Stimulated activated CD4-positive, alpha-beta T cell treated with anti-CD3 and anti-CD28 coated beads, Interleukin-15, amount 100 ng/mL, for 48 hours (primary cell): ENCODE measurements at places on chromosomes 6 and 20.

DNA sequence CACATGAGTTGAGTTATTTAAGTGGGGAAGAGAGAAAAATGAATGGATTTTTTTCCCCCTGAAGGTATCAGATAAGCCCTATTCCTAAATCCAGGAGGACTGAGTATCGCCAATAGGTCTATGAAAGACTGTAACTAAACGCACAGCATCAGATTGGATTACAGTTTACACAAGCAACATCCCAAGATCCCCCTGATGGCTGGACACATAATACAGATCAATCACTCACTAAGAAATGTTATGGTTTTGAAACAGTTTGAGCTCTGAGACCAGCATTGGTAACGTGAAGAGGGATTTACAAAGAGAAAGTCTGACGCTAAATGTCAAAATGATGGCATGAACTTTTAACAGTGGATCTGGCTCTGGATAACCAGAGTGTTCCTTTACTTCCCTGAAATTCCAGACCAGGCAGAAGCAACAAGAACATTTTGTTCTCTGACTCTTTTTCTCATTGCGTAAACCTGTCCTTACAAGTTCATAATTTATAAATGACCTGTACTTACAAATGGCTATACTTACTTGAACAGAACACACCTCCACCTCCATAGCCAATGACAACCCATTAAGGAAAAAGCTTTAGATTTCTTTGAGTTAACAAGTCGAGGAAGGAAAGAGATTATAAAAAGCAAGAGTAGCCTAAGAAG is 131.8 kb upstream of the BEND3 start:
- DNase-seq, result no peak

GRCh38 chr20:4152696-4153235 is 137.4 kb upstream of the RNF24 start:
- no peak for DNase-seq

GRCh38 chr6:16564436-16564835 is 196.8 kb downstream of the ATXN1 start:
- DNase-seq, result no peak

DNA sequence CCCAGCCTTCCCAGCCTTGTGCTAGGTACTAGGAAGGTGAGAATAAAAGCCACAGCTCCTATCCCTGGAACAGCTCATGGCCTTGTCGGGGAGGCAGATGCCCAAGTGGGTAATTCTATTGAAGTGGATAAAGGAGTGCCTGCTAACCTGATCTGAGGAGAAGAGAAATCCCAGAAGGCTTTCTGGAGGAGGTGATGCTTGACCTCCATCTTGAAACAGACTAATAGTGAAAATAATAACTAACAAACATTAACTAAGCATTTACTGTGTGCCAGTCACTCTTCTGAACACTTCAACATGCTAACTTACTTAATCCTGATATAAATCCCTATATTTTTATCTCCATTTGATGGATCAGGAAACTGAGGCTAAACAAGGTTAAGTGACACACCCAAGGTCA is 493.2 kb upstream of the CHD6 start:
- no peak for DNase-seq

DNA sequence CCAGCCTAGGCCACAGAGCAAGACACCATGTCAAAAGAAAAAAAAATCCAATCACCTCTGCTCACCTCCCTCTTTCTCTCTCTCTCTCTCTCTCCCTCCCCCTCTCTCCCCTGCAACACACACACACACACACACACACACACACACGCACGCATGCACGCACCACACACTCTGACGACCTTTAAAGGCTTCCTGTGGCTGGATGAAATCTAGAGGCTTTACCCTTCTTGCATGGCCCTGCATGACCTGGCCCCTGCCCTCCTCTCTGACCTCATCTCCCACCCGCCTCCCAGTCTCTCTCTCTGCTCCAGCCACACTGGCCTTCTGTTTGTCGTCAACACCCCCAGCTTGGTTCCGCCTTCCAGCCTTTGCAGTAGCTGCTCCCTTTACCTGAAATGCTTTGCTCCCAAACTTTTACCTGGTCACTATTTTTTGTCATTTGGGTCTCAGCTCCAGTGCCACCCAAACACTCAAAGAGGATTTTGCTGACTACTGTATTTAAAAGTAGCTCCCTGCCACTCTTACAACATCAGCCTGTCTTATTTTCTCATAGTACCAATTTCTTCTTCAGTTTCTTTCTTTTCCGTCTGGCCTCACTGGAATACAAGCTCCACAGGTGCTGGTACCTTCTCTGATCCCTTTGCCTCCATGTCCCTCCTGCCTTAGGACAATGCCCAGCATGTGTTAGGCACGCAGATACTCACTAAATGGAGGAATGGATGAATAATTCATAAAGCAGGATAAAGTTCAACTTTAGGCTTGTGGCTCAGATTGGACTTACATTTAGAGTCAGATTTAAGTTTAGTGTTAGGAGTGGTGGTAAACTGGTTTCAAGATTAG is 4.3 kb upstream of the LTA start:
- DNase-seq, result no peak

DNA sequence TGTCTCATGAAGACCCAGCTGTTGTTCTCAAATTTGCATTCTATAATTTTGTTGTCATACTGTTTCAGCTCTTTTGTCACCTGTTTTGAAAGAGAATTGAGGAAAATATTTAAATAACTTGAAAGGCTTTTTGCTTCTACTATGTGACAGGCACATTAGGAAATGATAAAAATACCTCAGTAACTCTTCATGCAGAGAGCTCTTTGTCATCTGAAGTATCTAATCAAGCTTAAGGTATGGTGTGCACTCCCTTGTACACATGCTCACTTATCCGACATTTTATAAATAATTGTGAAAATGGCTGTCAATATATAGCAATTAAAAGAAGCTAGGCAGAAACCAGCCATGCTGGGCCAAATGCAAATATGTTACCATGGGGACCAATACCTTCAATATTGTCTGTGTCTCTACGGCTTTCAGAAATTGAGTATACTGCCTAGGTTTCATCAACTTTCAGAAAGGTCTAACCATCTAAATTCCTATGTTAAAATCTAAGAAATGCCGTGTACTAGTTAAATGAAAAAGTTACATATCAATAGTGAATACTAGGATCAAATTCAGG is 349.0 kb downstream of the RNGTT start:
- DNase-seq, result no peak

- DNase-seq, result no peak
Observed at GRCh38 chr6:13807696-13808095, 6.7 kb downstream of the MCUR1 start.

DNA sequence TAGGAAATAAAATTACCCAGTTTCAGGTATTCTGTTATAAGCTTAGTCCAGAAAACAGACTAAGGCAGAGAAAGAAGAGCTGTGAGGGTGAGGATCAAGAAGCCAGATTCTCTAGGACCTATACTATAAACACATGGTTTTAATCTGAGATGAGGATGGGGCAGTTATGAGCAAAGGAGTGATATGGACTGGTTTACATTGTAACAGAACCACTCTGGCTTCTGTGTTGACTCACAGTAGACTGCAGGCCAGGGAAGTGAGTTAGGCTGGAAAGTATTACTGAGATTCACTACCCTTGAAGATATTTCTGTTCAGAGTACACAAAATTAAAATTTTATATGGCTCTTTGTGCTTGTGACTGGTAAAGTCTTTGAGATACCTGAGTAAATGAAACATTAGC is 3.2 kb upstream of the RWDD1 start:
- DNase-seq, result no peak

DNA sequence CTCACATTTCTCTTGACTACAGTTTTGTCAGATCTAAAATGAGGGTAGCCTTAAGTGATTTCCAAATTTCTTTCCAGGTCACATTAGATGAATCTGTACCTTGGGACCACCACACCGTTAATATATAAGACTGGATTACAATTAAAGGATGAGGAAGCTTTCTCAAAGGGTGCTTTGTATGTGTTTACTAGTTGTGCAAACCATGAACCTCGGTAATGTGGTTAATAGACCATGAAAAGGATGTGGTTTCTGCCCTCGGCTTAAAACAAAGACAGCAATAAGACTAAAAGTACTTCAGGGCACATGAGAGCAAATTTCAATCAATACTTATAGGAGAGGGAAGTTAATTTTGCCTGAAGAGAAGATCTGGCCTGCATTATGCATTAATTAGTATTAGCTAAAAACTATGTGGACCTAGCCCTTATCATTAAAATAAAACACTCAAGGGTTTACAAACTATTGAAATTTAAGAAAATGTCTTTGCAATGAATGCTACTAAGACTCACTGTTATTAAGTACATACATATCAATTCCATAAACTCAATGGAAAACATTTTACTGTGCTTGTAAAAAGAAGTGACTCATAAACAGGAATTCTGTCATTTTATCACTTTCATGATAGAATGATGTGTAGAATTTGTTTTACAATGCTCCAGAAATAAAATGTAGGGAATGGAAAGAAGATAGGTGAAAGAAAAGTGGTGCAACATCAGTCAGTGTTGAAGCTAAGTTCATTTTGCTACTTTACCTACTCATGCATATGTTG is 936 bp upstream of the TMX4 start:
- DNase-seq, result no peak

GRCh38 chr6:44105993-44106740 is 21.1 kb downstream of the MRPL14 start:
- DNase-seq, result no peak

- no peak for DNase-seq
Observed at GRCh38 chr6:32685603-32686002, 19.1 kb upstream of the HLA-DQB1 start.

- DNase-seq, result no peak
Observed at GRCh38 chr6:30610065-30610464, 7.0 kb downstream of the PPP1R10 start.

DNA sequence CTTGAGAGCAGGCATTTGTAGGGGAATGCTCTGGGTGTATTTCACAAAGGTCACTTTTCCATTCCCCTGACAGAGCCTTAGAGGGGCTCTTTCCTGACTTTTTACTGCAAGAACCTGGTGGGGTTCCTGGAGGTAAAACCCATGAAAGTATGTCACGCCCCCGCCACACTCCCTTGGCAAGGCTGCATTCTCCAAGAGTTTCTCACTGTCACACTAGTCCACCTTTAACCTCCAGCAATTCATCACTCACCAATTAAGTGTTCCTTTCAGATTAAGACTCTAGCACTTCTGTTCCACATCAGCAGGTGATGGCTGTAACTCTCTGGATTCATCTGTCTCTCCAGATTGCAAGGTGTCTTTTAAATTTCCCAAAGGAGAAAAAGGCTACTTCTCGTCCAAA is 32.7 kb upstream of the NKX2-4 start:
- DNase-seq, result no peak

GRCh38 chr20:20362774-20363433 is 5.0 kb upstream of the INSM1 start:
- no peak for DNase-seq

DNA sequence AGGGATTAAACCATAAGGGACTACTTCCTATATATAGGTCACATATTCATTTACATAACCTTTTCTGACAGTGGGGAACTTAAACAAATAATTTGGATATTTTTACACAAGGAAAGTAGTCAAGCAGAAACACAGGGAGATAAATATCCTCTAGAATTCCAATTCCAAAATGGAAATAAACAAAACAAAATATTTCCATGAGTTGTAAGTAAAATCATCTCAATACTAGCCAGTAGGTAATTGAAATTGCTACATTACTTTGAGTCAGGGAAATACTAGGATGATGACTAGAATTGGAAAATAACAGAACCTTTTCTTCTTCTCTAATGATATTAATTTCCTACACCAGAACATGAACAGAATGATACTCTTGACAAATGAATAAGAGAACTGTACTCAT is 1308.1 kb upstream of the GJE1 start:
- no peak for DNase-seq

GRCh38 chr6:136347847-136348246 is 58.2 kb upstream of the BCLAF1 start:
- no peak for DNase-seq
